ENCODE measurements at places on chromosomes 1 and 21. TPM values are rescaled to one million over a fixed set of nuclear protein-coding genes. Genes with fewer than 3 reads are reported as not detected.

DNA sequence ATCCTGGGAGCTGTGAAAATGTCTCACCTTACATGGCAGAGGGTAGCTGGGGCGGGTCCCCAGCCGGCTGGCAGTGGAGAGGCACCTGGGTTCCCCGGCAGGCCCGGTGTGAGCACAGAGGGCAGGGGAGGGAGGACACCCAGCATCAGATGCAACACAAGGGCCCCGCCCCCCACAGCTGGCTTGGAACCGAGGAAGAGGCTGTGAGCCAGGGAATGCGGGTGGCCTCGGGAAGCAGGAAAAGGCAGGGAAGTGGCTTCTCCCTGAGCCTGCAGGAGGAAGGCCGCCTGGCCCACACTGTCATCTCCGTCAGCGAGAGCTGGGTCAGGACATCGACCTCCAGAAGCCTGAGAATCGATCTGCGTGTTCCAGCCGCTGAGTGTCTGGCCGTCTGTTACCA is 87.3 kb downstream of the SIK1 start:
- no peak for DNase-seq
- no peak overlapping the region for H3K4me3 ChIP-seq
- H3K4me1 ChIP-seq: peaks cover 18% of the 10 kb centered on the region
- H3K36me3 ChIP-seq: no peaks in the 10 kb centered on the region
- H3K27ac ChIP-seq: no peak overlapping the region

GRCh38 chr1:186481303-186481888 is 20.5 kb upstream of the PDC start:
- no peaks in the 10 kb centered on the region for H3K36me3 ChIP-seq
- H3K4me3 ChIP-seq: no peak overlapping the region
- no peak overlapping the region for H3K27ac ChIP-seq
- DNase-seq: no peak
- H3K27me3 ChIP-seq: no peaks in the 10 kb centered on the region
- H3K4me1 ChIP-seq: no peaks in the 10 kb centered on the region

- peaks cover 8% of the 10 kb centered on the region for H3K4me1 ChIP-seq
- no peaks in the 10 kb centered on the region for H3K27me3 ChIP-seq
- no peak overlapping the region for H3K27ac ChIP-seq
Observed at GRCh38 chr1:41800311-41800829, 118.4 kb downstream of the HIVEP3 start.

DNA sequence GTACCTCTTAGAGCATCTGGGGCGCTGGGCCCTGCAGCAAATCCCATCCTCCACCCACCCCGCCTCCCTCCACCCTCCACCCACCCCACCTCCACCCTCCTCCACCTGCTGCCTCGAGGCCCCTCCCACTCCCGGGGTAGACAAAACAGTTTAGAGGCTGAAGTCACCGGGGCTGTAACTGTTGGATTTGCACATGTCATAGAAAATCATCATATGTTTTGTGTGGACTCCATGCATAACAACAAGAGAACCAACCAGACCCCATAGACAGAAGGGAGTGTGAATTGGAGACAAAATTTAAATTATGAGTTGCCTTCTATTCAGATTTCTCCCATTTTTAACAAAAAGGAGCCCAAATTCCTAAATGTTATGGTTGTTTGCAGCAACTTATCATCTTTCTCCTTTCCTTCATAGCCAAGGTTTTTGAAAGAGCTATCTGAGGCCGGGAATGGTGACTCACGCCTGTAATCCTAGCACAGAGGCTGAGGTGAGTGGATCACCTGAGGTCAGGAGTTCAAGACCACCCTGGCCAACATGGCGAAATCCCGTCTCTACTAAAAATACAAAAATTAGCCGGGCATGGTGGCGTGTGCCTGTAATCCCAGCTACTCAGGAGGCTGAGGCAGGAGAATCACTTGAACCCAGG is 28.2 kb upstream of the LGALS8 start:
- DNase-seq: no peak
- H3K36me3 ChIP-seq: no peaks in the 10 kb centered on the region
- no peaks in the 10 kb centered on the region for H3K27me3 ChIP-seq
- H3K4me1 ChIP-seq: no peaks in the 10 kb centered on the region
- H3K4me3 ChIP-seq: no peak overlapping the region

GRCh38 chr1:191589536-191589935 is 568.7 kb upstream of the RGS18 start:
- no peak overlapping the region for H3K4me3 ChIP-seq
- H3K27me3 ChIP-seq: no peaks in the 10 kb centered on the region
- no peak for DNase-seq
- H3K4me1 ChIP-seq: no peaks in the 10 kb centered on the region

Gene PGLYRP4
- not detected for total RNA-seq

DNA sequence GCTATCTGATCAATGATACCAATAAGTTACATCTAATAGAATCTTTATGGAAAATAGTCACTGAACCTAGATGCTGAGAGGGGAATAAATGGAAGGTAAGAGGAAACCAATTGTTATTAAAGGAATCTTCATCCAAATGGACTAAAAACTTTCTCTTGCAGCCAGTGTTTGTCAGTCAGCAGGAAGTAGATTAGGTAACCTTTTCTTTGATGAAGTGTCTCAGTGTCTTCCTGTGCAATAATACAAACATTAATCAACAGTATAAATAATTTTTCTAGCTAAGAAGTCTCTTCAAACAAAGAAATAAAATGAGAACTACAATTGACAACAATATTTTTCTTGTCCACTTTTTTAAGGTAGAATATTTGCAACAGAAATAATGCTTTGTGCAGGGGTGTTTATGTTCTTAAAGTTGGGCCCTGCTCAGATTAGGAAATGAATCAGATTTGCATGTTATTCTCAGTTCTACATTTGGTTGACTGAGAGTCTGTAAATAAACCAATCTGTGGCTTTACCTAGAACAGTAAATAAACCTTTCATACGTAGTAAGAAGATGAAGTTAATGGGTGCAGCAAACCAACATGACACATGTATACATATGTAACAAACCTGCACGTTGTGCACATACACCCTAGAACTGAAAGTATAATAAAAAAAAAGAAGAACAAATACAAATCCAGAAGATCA is 391.4 kb downstream of the MRPL39 start:
- no peaks in the 10 kb centered on the region for H3K27me3 ChIP-seq
- no peaks in the 10 kb centered on the region for H3K4me1 ChIP-seq
- DNase-seq: no peak
- no peaks in the 10 kb centered on the region for H3K36me3 ChIP-seq
- no peak overlapping the region for H3K27ac ChIP-seq
- H3K4me3 ChIP-seq: no peak overlapping the region

Gene SLC30A2
- not detected for total RNA-seq

- no peaks in the 10 kb centered on the region for H3K36me3 ChIP-seq
- no peaks in the 10 kb centered on the region for H3K4me1 ChIP-seq
- H3K27me3 ChIP-seq: no peaks in the 10 kb centered on the region
- no peak for DNase-seq
- H3K4me3 ChIP-seq: no peak overlapping the region
- no peak overlapping the region for H3K27ac ChIP-seq
Observed at GRCh38 chr1:95733031-95733430, 499.0 kb downstream of the RWDD3 start.

DNA sequence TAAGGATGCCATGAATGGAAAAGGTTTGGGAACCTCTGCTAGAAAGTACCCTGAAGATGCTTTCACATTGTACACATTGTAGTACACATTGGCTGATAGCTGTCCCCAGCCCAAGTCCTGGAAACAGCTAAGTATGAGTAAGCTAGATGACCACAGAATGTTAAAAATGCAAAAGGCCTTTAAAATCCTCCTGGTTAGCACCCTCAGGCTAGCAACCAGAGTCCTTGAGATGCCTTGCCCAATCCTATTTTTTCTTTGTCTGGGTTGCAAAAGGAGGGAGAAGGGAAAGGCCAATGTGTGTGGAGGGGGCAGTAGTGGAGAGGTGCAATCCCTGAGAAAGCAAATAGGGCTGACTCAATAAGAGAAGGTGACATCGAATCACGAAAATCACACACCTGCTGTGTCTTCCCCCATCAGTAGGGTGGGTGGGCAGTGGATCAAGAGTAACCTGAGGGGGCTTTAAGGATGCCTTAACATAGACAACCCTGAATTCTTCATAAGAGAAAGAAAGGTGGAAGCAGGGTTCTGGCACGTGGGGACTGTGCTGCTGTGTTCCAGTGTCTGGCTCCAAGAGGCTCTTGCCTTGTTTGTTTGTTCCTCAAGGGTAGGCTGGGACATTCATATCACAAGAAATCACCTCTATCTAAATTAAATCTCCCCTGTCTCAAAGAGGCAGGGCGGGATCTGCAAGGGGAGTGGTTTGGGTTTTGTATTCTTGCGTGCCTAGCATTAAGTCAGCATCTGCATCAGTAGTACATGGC is 266.2 kb upstream of the PLXNA2 start:
- no peak overlapping the region for H3K4me3 ChIP-seq
- no peaks in the 10 kb centered on the region for H3K4me1 ChIP-seq
- no peaks in the 10 kb centered on the region for H3K27me3 ChIP-seq
- no peak for DNase-seq
- H3K27ac ChIP-seq: no peak overlapping the region

DNA sequence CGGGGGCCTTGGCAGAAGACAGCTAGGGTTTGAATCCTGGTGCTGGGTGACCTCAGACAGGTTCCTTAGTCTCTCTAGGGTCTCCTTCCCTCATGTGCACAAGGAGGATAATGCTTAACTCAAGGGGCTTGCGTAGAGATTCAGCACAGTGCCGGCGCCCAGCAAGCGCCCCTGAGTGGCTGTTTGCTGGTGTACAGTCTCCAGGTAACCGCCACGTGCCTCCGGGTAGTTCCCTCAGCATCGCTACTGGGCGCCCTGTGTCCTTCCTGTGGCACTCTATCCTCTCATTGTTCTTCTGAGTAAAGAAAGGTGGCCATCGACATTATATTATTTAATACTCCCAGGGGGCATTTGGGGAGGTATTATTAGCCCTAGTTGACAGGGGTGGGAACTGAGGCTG is 80.9 kb downstream of the NENF start:
- no peaks in the 10 kb centered on the region for H3K36me3 ChIP-seq
- no peak for DNase-seq
- no peak overlapping the region for H3K27ac ChIP-seq
- peaks cover 42% of the 10 kb centered on the region for H3K27me3 ChIP-seq
- peaks cover 15% of the 10 kb centered on the region for H3K4me1 ChIP-seq

DNA sequence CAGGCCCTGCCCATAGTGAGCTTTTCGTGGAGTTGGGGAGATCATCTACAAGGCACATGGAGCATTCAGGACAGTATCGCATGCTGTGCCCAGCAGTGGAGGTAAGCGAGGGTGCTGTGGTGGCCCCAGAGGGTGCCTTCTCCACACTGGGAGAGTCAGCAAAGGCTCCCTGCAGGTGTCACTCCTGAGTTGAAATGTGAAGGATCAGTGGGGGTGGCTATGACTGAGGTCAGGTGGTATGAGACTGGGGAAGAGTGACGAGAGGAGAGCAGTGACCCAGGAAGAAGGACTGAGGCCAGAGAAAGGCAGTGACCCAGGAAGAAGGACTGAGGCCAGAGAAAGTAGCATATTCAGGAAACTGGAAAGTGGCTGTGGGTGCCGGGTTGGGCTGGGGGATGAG is 53.0 kb downstream of the SPAG17 start:
- no peaks in the 10 kb centered on the region for H3K36me3 ChIP-seq
- H3K4me3 ChIP-seq: no peak overlapping the region
- H3K27me3 ChIP-seq: no peaks in the 10 kb centered on the region
- H3K27ac ChIP-seq: no peak overlapping the region
- DNase-seq: no peak
- H3K4me1 ChIP-seq: no peaks in the 10 kb centered on the region

DNA sequence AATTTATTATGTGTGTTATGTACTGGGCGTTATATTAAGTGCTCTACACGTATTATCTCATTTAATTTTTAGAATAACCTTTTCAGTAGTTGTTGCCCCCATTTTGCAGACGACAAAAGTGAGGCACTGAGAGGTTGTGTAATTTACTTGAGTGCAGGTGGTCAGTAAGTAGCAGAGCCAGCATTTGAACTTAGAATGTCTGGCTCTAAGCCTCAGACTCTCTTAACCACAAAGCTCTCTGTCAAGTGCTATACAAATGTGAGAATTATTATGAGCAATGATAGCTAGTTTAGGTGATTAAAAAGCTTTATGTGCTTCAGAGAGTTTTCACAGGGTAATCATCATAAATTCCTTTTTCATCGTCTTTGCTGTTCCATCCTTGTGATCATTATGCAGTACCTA is 96.3 kb upstream of the UBE2U start:
- no peak overlapping the region for H3K4me3 ChIP-seq
- H3K27ac ChIP-seq: no peak overlapping the region
- no peak for DNase-seq
- H3K36me3 ChIP-seq: no peaks in the 10 kb centered on the region
- no peaks in the 10 kb centered on the region for H3K4me1 ChIP-seq
- no peaks in the 10 kb centered on the region for H3K27me3 ChIP-seq

- H3K36me3 ChIP-seq: no peaks in the 10 kb centered on the region
- H3K27me3 ChIP-seq: no peaks in the 10 kb centered on the region
- DNase-seq: no peak
- H3K4me1 ChIP-seq: no peaks in the 10 kb centered on the region
Observed at GRCh38 chr1:79151006-79151796, 144.7 kb upstream of the ADGRL4 start.

- no peak for DNase-seq
- no peaks in the 10 kb centered on the region for H3K27me3 ChIP-seq
- no peaks in the 10 kb centered on the region for H3K36me3 ChIP-seq
- no peaks in the 10 kb centered on the region for H3K4me1 ChIP-seq
- H3K27ac ChIP-seq: no peak overlapping the region
Observed at GRCh38 chr1:246527402-246528088, 20.5 kb upstream of the SMYD3 start.

GRCh38 chr1:7207875-7208646 is 422.8 kb downstream of the CAMTA1 start:
- H3K4me3 ChIP-seq: no peak overlapping the region
- no peak overlapping the region for H3K27ac ChIP-seq
- H3K27me3 ChIP-seq: peaks cover 4% of the 10 kb centered on the region
